ENCODE measurements at places on chromosomes 1 and 21.

DNA sequence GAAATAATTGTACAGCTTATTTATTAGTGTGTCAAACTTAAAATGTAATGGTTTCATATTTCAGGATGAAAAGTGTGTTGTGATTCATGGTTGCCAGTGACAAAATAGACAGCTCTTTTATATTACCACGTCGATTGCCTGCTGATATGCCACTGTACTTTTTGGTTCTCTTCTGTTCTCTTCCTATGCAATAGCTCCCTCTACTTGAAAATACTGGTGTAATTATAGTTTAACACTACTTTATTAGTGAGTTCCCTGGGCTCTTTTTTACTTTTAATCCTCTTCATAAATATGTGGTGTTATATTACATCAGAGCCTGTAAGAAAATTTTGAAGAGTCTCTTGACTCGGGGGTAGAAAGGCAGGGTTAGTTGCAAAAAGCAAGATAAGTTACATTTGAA lies 111.3 kb downstream of the PATJ start:
- no peak for DNase-seq

DNA sequence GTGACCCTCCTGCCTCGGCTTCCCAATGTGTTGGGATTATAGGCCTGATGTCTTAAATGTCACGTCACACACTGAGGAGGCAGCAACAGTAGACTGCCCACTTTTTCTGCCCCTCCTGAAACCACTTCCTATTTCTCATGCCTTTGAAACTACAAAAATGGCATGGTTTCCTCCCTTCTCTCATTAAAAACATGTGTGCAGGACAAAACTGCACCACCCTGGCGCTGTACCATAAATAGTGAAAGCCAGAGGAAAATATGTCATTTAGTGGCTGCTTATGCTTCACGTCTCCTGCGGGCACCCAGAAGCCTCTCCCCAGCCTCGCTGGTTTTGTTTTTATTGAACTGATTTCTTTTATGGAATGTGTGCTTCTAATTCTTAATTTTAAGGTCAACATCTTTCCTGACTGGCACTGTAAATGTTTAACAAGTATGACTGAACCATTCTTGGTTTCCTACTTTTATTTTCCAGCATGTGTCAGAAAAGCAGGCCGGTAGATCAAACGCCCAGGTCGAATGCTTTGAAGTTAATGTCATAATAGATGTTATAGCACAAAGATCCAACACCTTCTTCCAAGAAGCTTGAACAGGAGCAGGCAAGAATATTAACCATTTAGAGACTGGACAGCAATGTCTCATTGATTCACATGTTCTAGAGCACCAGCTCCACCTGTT lies 59.6 kb upstream of the C1orf87 start:
- no peak for DNase-seq

DNA sequence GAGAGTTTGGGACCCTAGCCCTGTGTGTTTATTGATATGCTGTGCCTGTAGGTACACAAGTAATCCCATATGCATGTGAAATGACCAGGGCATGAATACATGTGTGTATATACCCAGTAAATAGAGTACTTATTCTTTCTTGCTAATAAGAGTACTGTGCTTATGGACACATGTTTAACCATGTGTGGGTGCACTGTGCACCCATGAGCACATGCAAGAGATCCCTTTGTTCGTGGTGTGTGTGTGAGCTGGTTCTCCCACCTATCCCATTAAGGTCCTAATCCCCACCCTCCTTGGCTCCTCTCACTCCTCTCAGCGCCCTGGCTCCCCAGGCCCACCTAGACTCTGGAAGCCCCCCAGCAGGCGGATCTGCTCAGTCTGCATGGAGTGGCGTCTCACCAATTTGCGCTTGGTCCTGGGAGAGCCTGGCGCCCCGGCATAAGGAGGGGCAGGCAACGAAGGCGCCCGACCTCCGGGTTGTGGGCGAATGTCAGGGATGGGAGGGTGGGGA lies 2.2 kb upstream of the LIX1L start:
- no peak for DNase-seq

DNA sequence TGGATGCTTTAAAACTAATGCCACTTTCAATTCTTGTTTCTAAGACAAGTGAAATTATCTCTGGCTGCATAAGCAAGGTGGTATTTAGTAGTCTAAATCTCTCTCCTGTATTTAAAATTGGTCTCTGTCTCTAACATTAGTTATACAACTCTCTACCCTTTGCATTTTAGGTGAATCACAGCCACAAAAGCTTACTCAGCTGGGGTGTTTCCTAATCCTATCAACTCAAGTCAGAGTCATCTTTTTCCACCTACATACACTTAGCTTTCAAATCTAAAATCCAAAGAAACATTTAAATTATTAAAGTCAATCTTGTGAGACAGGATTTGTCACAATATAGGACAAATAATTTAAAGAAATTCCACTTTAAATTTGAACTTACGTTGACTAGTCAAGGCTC lies 255.1 kb upstream of the CXADR start:
- DNase-seq, result no peak

DNA sequence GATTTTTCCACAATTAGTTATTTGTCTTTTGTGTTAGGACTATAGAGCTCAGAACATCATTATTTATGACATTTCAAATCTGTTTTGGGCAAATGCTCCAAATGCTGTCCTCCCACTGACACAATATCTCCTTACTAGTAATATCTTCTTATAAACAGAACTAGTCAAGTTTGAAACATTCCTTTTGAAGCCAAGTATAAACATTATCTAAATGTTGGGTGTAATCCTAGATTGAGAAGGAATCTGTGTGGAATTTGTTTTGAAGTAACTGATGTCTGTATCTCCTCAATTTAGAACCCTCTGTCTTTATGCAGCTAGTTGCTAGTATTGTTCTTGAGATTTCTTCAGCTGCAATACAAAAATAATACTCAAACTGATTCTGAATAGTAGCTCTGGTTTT lies 28.5 kb upstream of the PAXBP1 start:
- DNase-seq, result no peak

DNA sequence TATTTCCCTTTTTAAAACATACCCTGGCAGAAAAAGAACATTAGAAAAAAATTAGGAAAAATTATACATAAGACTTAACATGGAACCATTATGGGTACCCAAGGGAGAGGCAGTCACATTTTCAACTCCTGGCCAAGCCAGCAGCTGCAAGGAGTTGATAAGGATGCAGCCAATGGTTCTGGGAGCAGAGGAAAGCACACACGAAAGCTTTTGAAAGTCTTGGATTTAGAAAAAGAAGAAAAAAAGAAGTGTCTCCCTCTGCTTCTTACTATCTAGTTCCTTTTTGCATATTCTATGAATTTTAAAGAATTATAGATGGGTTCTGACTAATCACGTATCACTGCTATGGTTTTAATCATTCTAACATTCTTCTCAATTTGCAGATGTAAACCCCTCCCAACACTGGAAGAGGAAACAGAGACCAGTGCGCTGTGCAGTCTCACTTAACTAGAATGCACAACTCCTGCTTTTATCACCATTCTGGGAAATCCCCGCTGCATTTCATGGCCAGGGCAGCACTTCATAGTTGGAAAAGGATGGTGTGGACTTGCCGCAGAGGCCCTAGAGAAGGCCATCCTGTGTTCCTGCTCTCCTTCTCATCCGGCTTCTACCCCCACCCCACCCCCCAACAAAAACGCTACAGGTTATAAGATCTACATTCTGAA lies 2.7 kb upstream of the CD58 start:
- DNase-seq, result no peak

DNA sequence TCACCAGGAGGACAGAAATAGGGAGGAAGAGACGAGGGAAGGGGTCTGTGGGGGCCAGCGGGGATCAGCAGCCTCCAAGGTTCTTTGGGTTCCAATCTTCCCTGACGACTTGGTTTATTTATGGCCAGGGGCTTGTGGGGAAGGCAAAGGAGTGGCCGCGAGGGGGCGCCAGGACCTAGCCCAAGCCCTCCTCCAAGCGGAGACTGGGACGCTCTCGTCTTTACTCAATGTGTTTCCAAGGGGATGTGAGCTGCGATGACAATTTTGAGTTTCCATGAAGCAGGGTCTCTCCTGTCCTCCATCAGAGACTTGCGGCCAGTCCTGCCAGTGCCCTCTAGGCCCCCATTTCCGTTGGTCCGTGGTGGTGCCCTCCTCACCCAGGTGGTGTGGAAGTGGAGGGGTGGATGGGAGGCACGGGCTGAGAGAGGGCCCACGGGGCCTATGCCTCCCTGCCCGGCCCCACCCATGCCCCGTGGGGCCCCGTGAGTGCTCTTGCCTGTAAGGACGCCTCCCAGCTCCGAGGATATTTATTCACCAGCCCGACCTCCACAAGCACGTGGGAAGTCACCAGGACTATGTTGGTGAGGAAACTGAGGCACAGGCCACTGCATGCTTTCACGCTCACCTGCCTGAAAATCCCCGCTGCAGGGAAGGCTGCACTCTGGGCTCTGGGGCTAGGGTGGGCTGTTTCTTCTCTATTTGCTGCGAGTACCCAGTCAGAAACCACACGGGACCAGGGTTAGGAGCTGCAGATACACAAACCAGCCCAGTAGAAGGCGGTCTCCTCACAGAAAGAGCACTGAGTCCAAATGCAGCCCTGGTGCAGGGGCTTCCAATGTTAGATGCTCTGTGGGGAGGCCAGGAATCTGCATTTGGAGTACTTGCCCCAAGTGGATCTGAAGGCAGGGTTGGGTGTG lies 26.5 kb downstream of the DMRTB1 start:
- DNase-seq, result peak; percentile 35

GRCh38 chr1:27868932-27869718 lies 3.2 kb upstream of the THEMIS2 start:
- peak; percentile 49 for DNase-seq

GRCh38 chr1:228891272-228892034 lies 156.2 kb downstream of the RHOU start:
- no peak for DNase-seq

- peak; percentile 47 for DNase-seq
Measured at GRCh38 chr1:24390924-24391782, 22.4 kb downstream of the STPG1 start.

GRCh38 chr1:158425027-158425426 lies 1.0 kb downstream of the OR10K2 start:
- no peak for DNase-seq
